ENCODE measurements at places on chromosomes 2 and 18. TPM values are rescaled to one million over a fixed set of nuclear protein-coding genes. Genes with fewer than 3 reads are reported as not detected.
A peak's percentile ranks its signal among the peaks of the same experiment; 100 is the strongest.

- no peak for ATAC-seq
Observed at GRCh38 chr2:21040468-21041377, 3.1 kb downstream of the APOB start.

- no peak for ATAC-seq
Observed at GRCh38 chr18:13570856-13571495, 155.4 kb downstream of the FAM210A start.

DSG4 gene
- total RNA-seq: not detected

- ATAC-seq: no peak
Observed at GRCh38 chr2:190119257-190119656, 56.7 kb upstream of the MSTN start.

- no peak for ATAC-seq
Observed at GRCh38 chr2:120555092-120555491, 180.6 kb upstream of the GLI2 start.

DNA sequence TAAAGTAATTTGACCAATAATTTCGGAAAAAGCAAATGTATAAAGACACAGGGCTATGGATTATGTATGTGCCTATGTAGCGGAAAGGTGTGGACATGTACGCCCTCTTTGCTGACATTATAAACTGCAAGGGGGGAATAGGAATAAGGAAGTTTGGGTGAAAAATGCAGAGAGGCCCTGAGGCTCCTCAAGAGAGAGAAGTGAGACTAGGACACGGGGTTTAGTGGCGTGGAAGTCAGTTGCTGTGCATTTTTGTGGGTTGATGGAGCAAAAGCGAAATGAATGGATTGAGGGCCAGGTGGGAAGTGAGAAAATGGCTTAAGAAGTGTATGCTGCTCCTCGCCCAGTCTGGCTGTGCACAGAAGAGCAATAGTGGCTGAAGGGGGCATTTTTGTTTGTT lies 96.2 kb upstream of the B3GNT7 start:
- ATAC-seq: no peak

DCDC2C gene
- total RNA-seq: not detected

ZNF521 gene
- total RNA-seq: 3.3 TPM

DNA sequence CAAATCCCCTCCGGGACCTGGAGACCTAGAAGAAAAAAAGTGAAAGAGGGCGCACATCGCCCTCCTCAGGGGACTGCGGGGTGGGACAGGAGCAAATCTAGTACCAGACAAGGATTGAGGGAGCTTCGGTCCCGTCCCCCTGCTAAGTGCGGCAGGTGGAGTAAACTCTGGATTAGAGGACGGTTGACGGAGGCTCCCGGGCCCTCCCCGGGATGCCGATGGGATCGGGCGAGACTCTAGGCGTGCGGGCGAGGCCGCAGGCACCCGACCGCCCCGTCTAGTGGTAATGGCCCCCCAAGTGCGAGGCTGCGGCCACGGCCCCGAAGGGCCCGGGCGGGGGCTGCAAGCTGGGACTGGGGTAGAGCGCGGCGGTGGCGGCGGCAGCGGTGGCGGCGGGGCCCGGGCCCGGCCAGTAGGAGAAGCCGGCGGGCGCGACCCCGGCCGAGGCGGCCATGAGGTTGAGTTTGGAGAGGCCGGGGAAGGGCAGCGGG lies 3.5 kb downstream of the FEV start:
- no peak for ATAC-seq

- ATAC-seq: peak; percentile 52
Observed at GRCh38 chr2:101435001-101435862, 39.7 kb downstream of the RFX8 start.

DNA sequence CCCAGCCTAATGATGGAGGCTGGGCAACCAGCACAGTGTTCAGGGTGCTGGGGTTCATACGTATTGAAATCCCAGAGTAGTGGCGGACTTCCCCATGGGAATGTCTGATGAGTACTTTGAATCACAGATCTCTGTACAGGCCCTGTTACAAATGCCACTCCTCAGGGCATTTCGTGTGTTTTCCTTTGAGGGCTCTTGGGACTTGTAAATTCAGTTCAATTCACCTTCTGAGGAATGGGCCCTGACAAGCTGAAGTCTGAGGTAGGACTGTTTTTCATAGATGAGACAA lies 288 bp upstream of the RDH14 start:
- ATAC-seq: no peak

- ATAC-seq: peak; percentile 29
Observed at GRCh38 chr2:29080886-29081743, 6.8 kb upstream of the PCARE start.

DNA sequence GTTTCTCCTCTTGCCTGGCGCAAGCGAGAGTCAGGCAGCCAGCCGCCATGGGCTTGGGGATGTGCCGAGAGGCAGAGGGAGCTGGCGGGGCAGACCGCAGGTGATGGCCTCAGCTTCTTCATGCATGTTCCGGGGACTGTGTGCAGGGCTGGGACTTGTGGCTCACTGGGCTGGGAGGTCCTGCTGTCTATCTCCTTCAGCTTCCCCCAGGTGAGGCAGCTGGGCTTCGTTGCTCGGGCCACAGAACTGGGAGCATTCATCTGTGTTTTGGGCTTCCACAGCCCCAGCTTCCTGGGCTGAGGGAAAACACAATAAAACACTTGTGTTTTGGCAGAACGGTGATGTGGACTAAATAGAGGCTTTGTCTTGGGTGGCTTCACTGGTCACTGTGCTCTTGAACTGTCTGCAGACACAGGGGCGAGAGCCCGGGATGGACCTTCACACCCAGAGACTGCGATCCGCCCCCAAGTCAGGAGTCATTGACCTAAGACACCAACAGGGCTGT lies 93.5 kb downstream of the DYSF start:
- ATAC-seq: no peak

TMX3 gene
- total RNA-seq: 21.4 TPM

INPP5D gene
- 6.2 TPM for total RNA-seq

ASXL3 gene
- total RNA-seq: 0.32 TPM
